Posterior vena cava (tissue), 2 donors: ENCODE measurements at places on chromosomes 5 and 9. TPM values are rescaled to one million over a fixed set of nuclear protein-coding genes. Genes with fewer than 3 reads are reported as not detected.

Gene IRF1
- 20.5 TPM for total RNA-seq

- DNase-seq: no peak
These were observed 114.7 kb downstream of the TAF11L14 start for GRCh38 chr5:17748941-17749340.

DNA sequence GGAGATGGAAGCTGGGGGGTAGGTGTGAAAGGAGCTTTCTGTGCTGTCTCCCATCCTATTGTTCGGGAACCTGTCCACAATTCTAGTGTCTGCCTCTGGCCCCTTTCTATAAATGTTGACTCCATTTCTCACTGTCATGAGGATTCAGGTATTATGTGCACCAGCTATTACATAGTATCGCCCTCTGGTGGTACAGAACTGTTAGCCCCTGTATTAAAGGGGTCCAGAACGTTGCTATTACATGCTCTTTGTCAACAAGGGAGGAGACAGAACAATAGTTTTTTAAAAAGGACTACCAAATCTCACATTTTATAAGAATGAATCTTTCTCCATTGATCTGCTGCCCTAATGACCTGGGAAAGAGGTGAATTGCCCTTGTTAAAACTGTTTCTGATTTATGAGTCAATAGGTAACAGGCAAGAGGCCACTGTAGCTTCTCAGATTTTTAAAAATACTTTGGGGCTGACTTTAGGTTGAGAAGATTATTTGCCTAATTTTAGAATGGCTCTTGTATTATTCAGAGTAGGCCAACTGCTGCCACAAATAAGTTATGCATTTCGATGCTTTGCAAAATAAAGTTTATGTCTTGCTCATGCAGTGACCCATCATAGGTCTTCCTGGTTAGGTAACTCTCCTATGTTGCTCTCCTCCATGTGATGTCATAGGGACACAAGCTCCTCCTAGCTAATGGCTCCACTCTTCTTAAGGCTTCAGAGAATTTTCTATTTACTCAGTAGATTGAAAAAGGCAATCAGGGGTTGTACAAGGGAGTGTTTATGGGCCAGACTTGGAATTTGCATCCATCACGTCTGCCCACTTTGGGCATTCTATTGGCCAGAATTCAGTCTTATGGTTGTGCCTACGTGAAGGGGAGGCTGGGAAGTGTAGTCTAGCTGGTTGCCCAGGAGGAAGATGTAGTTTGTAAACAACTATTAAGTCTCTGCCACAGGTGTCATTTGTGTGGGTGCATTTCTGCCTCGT is 20.8 kb downstream of the DCANP1 start:
- no peak for DNase-seq

GRCh38 chr5:6950250-6950649 is 237.0 kb downstream of the TENT4A start:
- DNase-seq: no peak

GRCh38 chr5:163252950-163253349 is 184.4 kb upstream of the CCNG1 start:
- no peak for DNase-seq

DNA sequence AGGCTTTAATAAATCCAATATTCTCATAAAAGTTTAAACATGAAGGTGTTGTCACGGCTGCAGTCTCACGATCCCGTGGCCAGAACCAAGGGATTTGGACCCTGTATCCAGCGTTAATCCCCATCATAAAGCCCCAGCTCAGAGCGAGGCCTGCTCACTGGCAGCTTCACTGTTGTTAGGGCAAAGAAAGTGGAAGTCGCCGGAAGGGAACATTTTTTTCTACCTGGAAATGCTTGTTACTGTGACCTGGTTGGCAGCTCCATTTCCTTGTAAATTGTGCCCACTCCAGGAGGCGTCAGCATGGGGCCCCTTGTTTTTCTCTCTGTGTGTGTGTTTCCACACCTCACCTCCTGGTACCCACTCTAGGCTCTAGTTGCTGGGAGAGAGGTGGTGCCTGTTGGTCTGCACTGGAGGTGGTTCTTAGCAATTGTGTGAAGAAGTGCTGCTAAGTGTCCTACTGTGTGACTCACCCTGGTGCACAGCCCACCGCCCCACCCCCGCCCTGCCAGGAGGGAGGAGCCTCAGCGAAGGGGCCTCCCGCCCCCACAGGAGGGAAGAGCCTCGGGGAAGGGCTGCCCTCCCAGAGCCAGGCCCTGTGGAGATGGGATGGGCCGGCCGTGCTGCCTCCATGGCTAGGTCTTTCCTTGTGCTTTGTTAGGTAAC is 105.1 kb downstream of the EHMT1 start:
- no peak for DNase-seq

GRCh38 chr5:32390819-32391591 is 53.5 kb downstream of the ZFR start:
- DNase-seq: no peak

GRCh38 chr5:122985006-122985700 is 51.4 kb downstream of the PPIC start:
- DNase-seq: no peak
